ENCODE measurements at places on chromosomes 2 and 18. TPM values are rescaled to one million over a fixed set of nuclear protein-coding genes. Genes with fewer than 3 reads are reported as not detected.

Gene ACMSD
- not detected for total RNA-seq

Gene TMEM127
- 21.2 TPM for total RNA-seq

Gene POTEJ
- total RNA-seq, result 0.10 TPM

Gene POLR1B
- total RNA-seq, result 17.7 TPM

Gene DSG2
- total RNA-seq, result 34.2 TPM

Gene SCN2A
- 24.2 TPM for total RNA-seq

Gene DSG1
- 0.20 TPM for total RNA-seq

- DNase-seq, result no peak
Observed at GRCh38 chr2:219279916-219280516, 850 bp downstream of the DNAJB2 start.

DNA sequence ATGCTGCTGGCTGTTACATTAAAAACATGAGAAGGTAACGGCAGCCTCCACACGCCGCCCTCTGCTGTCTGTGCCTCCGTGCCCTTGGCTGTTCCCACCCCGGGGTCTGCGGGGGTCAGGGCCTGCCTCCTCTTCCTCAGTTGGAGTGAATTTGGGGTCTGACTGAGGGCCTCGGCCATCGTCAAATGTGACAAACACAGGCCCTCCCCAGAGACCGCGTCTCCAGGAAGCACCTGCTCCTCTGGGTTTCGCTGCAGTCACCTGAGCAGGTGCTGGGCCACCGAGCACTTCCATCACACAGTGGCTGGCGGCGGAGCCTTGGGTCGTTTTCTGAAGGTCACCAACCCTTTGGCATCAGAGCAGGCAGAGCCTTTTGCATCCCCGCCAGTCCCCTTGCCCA lies 70.9 kb downstream of the NFATC1 start:
- no peak for DNase-seq

DNA sequence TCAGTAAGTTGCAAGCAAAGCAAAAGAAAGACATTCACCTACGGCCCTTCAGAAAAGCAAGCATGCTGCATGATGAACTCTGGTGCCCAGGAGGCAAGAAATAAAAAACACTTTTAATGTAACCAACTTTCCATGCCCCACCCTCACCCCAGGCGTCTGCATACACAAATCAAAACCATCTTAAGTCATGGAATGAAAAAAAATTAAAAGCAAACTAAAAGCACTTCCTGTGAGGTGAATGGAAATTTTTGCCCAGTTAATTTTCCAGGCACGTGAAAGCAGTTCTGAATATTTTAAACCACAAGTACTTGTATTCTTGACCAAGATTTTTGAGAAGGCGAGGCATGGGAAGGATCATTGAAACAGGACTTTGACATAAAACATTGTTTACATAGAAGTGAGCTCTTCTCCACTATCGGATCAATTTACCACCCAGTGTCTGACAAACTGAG lies 2.5 kb upstream of the ICOS start:
- DNase-seq, result no peak

DNA sequence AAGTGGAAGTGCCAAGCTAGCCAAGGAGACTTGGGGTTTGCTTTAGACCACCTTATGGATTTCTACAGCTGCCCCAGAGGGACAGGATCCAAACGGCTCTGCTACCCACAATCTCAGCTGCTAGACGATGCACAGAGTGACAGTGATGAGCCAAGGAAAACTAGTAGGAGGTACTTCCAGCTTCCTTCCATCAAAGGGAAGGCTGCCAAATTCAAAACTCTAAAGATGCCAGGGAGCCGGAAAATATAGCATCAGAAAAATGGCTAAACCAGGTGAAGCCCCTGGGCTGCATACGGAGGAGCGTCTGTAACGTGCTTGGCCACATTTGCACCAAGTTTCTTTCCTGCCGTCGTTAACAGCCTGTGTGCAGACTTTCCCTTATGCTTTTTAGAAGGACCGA lies 245.5 kb upstream of the ZNF521 start:
- no peak for DNase-seq

- no peak for DNase-seq
Observed at GRCh38 chr2:145411493-145411892, 891.6 kb upstream of the ZEB2 start.

GRCh38 chr2:16069933-16070647 lies 129.7 kb downstream of the MYCN start:
- peak; percentile 64 for DNase-seq

DNA sequence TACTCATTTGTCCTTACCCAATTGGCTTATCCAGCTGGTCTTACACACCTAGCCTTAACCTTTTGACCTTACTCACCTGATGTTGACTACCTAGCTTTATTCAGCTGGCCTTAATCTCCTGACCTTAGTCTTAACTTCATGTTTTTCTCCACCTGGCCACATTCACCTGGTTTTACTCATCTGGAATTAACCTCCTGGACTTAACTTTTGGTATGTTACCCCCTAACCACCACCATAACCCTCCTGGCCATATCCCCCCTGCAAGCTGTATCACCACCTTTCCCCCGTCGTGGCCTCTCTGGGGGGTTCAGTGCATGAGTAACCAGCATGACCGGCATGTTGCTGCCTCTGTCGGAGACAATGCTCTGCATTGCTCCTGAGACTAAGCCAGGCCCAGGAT lies 45.7 kb downstream of the CHRNA1 start:
- no peak for DNase-seq

GRCh38 chr2:165572151-165572550 lies 102.7 kb downstream of the CSRNP3 start:
- no peak for DNase-seq

- no peak for DNase-seq
Observed at GRCh38 chr2:102020596-102021170, 28.9 kb downstream of the IL1R2 start.

DNA sequence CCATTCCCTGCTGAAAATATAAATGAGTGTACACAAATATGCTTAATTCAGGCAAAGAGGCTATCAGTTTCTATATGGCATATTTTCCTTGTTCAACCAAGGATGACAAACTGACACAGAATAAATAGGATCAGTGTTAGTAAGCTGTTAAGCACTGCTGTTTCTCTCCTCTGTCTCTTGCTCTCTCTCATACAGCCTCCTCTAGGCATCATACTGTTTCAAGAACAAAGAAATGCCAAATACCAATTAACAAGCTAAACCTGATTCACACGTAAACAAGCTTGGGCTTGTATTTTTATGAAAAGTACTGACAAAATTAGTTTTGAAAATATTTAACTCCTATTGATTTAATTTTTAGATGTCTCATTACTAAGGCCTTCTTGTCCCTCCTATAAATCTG lies 1027.2 kb upstream of the ACVR2A start:
- DNase-seq, result no peak

- no peak for DNase-seq
Observed at GRCh38 chr2:6878549-6878948, 972 bp downstream of the RSAD2 start.

DNA sequence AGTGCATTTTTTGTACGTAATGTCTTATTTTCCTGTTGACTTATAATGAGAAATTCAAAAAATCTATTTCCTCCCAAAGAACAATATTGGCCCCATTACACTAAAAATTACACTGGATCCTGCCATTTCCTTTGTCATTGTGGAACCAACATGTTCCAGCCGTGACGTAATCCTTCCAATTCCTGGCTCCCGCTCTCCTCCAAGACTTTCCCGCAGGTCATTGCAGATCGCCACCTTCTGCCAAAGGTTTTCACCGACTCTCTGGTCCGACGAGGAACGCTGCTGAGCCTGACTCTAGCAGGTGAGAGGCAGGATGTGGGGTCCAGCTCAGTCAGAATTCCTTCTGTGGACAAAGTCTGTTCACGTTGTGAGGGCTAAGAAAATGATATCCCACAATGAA lies 38.0 kb downstream of the PTGR3 start:
- no peak for DNase-seq

GRCh38 chr2:224219781-224220180 lies 180.7 kb upstream of the SERPINE2 start:
- DNase-seq, result no peak

- DNase-seq, result no peak
Observed at GRCh38 chr2:192675681-192676080, 480.9 kb upstream of the TMEFF2 start.

- no peak for DNase-seq
Observed at GRCh38 chr2:107633580-107634147, 193.0 kb upstream of the RGPD4 start.

GRCh38 chr2:70984576-70985282 lies 6.3 kb downstream of the ANKRD53 start:
- DNase-seq, result peak; percentile 40

DNA sequence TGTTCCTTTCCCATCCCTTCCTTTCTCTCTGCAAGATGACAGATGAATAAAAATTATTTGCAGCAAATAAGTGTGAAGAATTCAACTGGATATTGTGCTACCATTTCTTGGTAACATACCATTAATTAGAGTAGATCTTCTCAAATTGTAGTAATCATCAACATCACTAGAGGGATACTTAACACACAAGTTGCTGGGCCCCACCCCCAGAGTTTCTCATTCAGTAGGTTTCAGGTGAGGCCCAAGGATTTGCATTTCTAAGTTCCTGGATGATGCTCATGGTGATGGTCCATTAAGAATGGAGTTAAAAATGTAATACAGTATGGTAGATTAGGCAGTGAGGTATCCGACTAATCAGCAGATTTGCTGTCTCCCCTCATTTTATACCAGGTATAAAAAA lies 594.0 kb downstream of the ERBB4 start:
- DNase-seq, result no peak

- DNase-seq, result no peak
Observed at GRCh38 chr2:11683476-11683875, 13.5 kb upstream of the NTSR2 start.

DNA sequence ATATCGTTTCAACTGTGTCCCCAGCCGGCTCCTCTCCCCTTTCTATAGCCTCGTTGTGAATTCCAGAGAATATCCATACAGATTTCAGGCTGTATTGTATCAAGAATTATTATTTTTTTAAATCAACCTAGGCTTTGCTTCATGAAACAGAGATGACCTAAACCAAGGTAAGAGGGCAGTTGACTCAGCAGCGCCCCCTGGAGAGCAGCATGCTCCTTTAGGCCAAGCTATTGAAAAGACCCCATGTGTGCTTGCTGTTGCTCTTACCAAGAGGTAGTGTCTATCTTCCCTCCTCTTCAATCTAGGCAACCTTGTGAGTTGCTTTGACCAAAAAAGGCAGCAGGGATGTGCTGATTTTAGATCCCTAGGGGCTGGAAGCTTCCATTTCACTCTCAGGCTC lies 426.7 kb upstream of the SMIM21 start:
- DNase-seq, result no peak

- DNase-seq, result no peak
Observed at GRCh38 chr2:5982193-5982902, 290.2 kb downstream of the SOX11 start.

DNA sequence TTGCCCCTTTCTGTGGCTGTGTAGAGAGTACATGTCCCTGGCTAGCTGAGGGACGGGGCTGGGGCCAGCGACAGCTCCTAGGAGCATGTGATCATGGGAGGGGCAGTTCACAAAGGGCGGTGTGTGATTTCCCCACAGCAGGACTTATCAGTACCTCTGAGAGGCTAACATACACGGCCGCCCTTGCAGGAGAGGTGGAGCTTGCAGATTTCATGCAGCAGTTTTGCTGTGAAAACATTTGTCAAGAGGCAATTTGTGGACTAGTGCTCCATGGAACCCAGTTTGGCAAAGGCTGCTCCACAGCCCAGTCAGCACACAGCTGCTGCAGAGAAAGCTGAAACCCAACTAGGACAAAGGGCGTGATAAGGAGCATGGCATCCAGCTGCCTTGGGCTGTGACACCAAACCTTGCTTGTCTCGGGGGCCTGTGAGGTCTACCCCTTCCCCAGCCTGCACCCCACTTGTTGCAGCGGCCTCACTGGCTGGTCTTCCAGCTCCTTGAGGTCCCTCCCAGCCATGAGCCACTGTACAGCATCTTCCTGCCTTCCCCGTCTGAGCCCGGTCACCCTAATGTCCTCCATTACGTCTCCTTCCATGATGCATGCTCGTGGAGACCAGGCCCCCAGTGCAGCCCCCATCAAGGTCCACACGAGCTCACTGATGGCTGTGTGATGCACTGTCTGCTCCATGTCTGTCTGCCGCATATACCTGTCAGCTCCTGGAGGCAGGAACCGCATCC lies 121.4 kb upstream of the HDAC4 start:
- DNase-seq, result no peak

Measured in spinal cord (tissue), 10 donors.